ENCODE measurements at places on chromosomes 16 and 17.
A peak's percentile ranks its signal among the peaks of the same experiment; 100 is the strongest.

DNA sequence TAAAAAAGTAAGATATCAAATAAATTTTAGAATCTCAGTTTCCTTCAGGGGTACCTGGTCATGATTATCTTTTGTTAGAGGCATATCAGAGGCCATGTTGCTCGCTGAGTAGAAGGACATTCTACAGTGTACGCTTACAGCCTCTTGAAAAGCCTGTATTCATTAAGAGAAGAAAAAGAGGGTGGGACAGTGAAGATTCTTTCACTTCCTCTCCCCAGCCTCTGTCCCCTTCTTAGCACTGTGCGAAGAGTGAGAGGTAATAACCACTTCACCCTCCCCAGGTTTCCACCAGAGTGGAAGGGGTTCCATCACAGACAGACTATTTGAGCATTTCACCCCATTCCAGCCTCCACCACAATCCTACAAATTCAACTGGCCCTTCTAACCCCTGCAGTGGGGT, 4.8 kb upstream of the LPO start:
- no peak for DNase-seq

- no peak for DNase-seq
Observed at GRCh38 chr17:14474591-14474990, 173.7 kb downstream of the HS3ST3B1 start.

GRCh38 chr17:45851464-45851863, 6.8 kb downstream of the SPPL2C start:
- DNase-seq = no peak

DNA sequence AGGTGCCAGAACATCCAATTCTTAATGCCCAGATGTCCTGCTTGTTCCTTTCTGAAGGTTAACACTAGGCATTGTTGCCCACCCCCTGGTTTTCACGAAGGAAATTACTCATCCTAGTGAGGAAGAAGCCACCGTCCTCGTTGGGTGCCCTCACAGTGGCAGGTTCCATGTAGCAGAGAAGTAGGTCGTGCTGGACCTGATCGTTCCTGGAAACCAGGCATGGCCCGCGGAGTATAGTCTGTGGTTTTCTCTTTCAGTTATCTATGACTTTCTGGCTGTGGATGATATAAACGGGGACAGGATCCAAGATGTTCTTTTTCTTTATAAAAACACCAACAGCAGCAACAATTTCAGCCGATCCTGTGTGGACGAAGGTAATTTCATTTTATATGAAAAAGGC, 16.5 kb downstream of the RGS11 start:
- no peak for DNase-seq

DNA sequence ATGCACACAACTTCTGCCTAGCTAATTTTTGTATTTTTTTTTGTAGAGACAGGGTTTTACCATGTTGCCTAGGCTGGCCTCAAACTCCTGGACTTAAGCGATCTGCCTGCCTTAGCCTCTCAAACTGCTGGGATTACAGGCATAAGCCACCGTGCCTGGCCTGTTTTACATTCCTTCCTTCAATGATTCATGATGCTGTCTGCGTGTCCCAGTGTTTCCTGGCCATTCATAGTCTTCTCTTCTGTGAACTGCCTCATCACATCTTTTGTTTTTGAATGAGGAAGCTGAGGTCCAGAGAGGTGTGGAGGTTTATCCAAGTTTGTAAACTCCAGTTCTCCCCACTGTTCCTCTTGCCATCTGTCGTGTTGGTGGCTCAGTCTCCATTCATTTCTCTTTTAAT, 64.5 kb upstream of the MED9 start:
- DNase-seq = peak; percentile 64

DNA sequence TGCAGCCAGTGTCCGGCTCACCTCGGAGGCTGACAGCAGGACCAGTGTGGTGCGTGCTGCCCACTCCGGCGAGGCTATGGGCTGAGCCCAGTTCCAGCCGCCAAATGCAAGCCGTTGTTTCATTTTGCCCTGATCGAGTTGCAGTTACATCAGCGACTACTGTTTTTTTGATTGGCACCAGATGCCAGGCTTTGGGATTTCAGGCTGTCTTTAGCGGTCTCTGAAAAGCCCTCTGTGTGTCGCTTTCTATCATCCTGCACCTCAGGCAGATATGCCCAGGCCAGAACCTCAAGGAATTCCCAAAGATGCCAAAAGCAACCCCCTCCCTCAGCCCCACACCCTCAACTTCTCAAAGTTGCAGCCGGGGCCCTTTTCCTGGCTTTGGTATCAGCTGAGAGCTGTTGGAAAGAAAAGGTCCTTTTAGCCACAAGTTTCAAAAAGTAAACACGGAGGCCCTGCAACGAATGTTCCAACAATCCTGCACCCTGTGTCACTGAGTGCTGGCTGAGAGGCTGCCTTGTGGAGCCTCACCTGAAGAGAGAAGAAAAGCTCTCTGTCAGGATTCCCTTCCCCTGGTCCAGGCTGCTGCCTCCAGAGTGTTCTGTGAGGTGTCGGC, 58.9 kb downstream of the WWP2 start:
- DNase-seq = peak; percentile 82

DNA sequence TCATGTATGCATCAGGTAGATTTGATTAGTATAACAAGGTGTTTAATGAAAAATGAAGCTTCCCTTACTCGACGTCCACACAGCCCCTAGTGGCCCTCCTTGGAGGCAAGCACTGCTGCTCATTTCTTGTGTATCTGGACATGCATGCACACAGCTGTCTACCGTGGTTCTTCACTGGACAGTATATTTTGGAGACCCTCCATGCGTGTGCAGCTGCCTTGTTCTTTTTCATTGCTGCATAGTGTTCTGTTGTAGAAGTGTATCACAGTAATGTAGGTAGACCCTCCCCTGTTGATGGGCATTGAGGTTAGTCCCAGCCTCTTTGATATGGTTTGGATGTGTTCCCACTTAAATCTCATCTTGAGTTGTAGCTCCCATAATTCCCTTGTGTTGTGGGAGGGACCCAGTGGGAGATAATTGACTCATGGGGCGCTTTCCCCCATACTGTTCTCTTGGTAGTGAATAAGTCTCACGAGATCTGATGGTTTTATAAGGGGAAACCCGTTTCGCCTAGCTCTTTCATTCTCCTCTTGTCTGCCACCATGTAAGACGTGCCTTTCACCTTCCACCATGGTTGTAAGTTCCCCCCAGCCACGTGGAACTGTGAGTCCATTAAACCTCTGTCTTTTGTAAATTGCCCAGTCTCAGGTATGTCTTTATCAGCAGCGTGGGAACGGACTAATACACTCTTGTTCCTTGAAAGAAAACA, 6.3 kb downstream of the CMIP start:
- no peak for DNase-seq

DNA sequence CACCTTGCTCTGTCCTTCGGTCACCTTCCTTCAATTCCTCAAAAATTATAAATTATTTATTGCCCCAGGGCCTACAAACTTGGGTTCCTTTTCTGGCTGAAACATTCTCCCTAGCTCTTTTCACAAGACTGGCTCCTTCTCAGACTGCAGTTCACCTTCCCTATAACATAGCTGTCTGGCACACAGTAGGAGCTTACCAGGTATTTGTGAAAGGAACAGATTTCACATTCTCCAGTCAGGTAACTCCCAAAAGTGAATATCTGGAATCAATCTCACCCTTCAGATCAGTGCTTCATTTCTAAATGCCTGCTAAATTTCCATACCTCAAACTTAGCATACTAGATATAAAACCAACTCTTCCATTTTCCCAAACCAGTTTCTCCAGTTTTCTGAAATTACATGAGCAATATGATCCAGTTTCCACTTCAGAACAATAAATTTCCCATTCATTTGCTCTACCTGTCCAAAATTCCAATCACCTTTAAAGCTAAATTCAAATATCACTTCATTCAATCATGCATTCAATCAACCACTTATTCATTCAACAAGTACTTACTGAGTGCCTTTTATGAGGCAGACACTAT, 6.1 kb downstream of the RFFL start:
- DNase-seq = no peak

DNA sequence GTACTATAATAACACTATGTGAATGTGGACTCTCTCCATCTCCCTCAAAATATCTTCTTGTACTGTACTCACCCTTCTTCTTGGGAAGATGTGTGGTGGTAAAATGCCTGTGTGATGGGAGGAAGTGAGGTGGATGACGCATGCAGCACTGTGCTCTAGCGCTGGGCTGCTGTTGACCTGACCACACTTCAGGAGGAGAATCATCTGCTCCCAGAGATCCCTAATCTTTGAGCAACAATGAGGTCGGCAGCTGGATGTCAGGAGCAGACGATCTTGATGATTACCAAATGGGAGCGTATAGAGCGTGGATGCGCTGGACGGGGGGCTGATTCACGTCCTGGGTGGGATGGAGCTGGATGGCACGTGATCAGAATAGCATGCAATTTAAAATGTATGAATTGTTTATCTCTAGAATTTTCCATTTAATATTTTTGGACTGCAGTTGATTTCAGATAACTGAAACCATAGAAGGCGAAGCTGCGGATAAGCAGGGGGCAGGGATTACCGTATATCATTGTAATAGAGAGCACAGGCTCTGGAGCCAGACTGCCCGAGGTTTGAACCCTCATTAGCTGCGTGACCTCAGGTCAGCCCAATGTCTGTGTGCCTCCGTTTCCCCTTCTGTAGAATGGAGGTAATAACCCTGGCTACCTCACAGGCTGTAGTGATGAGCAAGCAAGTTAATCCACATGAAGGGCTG, 23.7 kb upstream of the CYLD start:
- no peak for DNase-seq

DNA sequence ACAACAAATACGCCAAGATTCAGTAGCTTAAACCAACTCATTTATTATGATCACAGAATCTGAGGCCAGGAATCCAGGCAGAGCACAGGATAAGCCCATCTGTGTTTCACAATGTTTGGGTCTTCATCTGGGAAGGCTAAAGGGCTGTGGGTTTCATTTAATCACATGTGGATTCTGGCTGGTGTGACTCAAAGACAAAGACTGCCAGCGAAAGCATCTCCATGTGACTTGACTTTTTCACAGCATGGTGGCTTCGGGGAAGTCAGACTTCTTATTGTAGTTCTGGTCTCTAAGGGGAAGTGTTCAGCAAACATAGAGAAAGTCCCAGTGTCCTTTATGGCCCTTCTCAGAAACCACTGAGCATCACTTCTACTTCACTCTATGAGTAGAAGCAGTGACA, 1014.4 kb upstream of the GOT2 start:
- DNase-seq = no peak

GRCh38 chr16:59697236-59697635, 963.1 kb upstream of the GOT2 start:
- DNase-seq = no peak

GRCh38 chr16:67291461-67291860, 12.1 kb downstream of the PLEKHG4 start:
- no peak for DNase-seq

DNA sequence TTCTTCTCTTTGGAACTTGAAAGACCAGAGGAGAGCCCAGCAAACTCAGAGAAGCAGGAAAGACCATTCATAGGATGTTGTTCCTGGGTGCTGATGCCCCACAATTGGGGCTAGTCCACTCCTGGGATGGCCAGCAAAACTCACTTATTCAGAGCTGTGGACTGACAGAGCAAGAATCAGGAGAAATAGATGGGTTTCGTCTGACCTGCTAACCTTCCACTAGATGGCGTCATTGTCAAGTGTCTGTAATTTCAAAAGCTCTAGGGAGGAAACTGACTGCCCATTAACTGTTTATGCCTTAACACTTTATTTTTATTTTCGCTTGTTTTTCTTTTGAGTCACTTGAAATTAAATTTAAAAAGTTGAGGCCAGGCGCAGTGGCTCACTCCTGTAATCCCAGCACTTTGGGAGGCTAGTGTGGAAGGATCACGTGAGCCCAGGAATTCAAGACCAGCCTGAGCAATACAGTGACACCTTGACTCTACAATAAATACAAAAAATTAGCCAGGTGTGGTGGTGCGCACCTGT, 28.7 kb upstream of the MILR1 start:
- DNase-seq = peak; percentile 71

GRCh38 chr16:23334457-23334853, 32.4 kb downstream of the SCNN1B start:
- no peak for DNase-seq

DNA sequence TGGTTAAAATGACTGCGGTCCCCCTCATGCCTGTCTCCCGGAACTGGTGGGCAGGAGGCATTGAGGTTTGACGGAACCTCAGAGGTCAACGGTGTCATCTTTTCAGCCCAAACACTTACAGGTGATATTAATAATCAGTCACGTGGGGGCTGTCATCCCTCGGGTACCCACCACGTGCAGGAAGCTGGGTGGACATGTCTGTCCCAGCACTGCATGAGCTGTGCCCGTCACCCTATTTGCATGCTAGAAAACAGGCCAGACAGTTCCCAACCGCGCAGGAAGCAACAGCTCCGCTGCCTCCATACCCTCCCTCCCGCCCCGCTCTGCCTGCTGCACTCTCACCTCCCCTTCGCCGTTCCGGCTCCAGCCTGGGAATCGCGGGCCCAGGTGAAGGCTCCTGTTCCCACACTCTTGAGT, 1.4 kb downstream of the SYNGR3 start:
- no peak for DNase-seq

GRCh38 chr17:38885728-38886642, 16.1 kb downstream of the LASP1 start:
- DNase-seq = no peak

GRCh38 chr17:69597898-69598692, 183.6 kb downstream of the MAP2K6 start:
- DNase-seq = no peak

DNA sequence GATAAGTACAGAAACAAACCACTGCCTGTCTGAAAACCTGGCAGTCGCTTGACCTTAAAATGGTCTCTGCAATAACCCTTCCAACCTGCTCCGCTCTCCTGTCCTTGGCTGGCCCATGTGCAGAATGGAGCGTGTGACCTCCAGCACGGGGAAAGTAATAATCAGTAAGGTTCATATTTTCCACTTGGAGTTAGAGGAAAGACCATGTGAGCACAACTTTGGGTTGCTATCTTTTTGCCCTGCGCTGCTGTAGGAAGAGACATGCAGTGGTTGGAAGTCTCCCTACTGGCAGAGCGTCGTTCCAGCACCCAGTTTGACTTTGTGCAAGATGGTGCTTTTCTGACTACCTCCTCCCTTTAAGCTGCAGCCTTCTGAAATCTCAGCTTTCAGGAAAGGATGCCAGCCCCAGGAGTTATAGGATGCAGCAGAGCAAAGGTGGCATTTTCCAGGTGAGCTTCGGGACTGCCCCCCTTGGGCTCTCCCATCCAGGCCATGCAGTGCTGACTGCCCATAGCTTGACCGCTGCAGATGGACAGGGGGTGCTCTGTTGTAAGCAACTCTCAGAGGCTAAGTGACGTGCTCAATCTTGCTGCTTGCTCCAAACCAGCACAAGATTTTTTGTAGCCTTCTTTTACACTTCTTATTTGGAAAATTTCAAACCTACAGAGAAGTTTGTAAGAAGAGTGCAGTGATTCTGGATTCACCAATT, 110.7 kb upstream of the NOL11 start:
- DNase-seq = no peak
